ENCODE measurements at places on chromosomes 16 and 17. TPM values are rescaled to one million over a fixed set of nuclear protein-coding genes. Genes with fewer than 3 reads are reported as not detected.

The ATP6V0D1 gene
- total RNA-seq = 62.2 TPM

The CA5A gene
- total RNA-seq = not detected

The ITGAD gene
- total RNA-seq = not detected

The TMEM88 gene
- total RNA-seq = 0.85 TPM

The CDH3 gene
- 791 TPM for total RNA-seq

The CACNA1H gene
- not detected for total RNA-seq

The PHKB gene
- total RNA-seq = 97.4 TPM

The CDH13 gene
- total RNA-seq = 74.0 TPM

The DCXR gene
- 40.5 TPM for total RNA-seq

The NOXO1 gene
- total RNA-seq = 0.28 TPM

The OTOP3 gene
- total RNA-seq = not detected

The TBC1D3E gene
- total RNA-seq = not detected

The KREMEN2 gene
- 3.8 TPM for total RNA-seq

The RHBDL3 gene
- total RNA-seq = not detected

The CLEC19A gene
- total RNA-seq = not detected

The MYH11 gene
- 0.07 TPM for total RNA-seq

The CCL13 gene
- not detected for total RNA-seq

The KIF19 gene
- 0.07 TPM for total RNA-seq

The TBC1D3 gene
- not detected for total RNA-seq

The TRAP1 gene
- 121 TPM for total RNA-seq

The KRT20 gene
- not detected for total RNA-seq

The CCL15 gene
- not detected for total RNA-seq

The SDR42E2 gene
- not detected for total RNA-seq
